Progenitor cell of endocrine pancreas (in vitro differentiated cells): ENCODE measurements at places on chromosomes 16 and 17. TPM values are rescaled to one million over a fixed set of nuclear protein-coding genes. Genes with fewer than 3 reads are reported as not detected.

Gene RNF227
- total RNA-seq: 1.8 and 2.3 TPM in 2 replicates

Gene TEDC2
- total RNA-seq: 27.4 and 32.2 TPM in 2 replicates

Gene RCVRN
- total RNA-seq: not detected in 2 replicates

Gene KCNJ2
- 2.6 and 3.1 TPM in 2 replicates for total RNA-seq

Gene TBC1D3G
- not detected in 2 replicates for total RNA-seq

- DNase-seq: no peak
Measured at GRCh38 chr17:71975331-71975801, 145.5 kb upstream of the SOX9 start.

DNA sequence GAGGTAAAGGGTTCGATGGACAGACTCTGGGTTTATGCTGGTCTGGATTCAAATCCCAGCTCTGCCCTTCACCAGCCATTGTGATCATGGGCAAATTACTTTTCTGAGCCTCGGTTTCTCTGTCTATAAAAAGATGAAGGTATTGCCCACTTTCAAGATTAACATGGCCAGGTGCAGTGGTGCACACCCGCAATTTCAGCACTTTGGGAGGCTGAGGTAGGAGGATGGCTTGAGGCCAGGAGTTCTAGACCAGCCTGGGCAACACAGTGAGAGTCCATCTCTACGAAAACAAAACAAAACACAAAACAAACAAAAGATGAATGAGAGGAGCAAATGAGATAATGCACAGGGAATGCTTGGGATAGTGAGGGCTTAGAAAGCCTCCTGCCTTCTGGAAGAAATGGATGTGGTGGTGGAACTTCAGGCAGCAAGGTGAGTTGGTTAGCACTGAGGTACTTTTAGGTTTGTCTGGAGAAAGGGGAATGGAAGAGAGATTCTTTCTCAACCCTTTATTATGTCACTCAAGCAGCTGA lies 8.5 kb downstream of the ADGRG3 start:
- DNase-seq: no peak

- DNase-seq: no peak
Measured at GRCh38 chr17:67474081-67474661, 97.1 kb downstream of the PITPNC1 start.

GRCh38 chr17:8997994-8998628 lies 23.2 kb upstream of the NTN1 start:
- peak; percentile 47 for DNase-seq

- no peak for DNase-seq
Measured at GRCh38 chr17:40283662-40284061, 4.0 kb upstream of the CDC6 start.

DNA sequence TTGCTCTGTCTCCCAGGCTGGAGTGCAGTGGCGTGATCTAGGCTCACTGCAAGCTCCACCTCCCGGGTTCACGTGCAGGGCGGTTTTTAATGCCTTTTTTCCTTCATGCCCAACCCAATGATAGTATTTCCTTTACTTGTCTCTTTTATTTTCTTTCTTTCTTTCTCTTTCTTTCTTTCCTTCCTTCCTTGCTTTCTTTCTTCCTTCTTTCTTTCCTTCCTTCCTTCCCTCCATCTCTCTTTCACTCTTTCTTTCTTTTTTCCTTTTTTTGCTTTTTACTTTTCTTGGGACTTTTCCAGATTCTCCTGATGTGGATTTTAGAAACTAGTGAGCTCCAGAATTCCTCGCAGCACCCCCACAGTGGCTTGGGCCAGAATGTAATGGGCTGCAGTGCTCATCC lies 3.1 kb downstream of the MYH3 start:
- no peak for DNase-seq

GRCh38 chr17:39929646-39930407 lies 2.3 kb downstream of the LRRC3C start:
- no peak for DNase-seq

GRCh38 chr16:17252064-17252463 lies 218.7 kb downstream of the XYLT1 start:
- DNase-seq: no peak

DNA sequence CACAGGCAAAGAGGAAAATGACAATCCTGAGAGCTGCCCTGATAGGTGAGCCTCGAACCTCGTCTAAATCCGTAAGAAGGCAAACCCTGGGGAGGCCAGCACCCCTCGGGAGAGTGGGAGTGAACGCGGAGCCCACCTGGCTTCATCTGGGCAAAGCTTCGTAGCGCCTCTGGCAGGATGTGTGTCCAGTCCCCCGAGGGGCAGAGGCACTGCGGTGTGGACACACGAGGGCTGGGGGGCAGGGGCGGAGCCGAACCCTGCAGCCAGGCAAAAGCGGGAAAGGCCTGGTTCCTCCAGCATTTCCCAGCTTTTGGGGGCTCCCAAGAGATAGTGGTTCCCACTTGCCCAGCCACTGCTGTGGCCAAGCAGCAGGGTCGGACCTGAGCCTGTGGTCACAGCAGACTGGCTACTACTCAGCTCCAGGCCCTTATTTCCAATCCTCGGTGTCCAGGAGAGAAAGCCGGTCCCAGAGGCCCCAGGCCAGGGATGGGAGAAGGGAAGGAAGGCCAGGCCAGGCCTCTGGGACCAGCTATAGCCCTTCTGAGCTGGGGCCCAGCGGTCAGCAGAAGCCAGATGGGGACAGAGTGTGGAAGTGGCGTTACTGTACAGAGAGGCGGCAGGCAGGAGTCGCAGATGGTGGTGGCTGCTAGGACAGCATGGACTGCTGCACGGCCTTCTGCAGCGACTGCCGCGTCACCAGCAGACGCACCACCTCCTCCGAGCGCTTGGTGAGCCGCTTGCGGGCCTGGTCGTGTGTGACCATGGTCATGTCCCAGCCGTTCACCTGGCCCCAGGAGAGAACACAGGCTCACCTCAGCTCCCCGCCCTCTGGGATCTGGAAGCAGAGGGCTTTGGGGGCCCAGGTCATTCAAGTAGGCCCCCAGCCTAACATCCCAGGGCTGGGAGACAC lies 5.0 kb downstream of the TAX1BP3 start:
- no peak for DNase-seq

- DNase-seq: no peak
Measured at GRCh38 chr17:16975744-16976625, 4.1 kb upstream of the TNFRSF13B start.

DNA sequence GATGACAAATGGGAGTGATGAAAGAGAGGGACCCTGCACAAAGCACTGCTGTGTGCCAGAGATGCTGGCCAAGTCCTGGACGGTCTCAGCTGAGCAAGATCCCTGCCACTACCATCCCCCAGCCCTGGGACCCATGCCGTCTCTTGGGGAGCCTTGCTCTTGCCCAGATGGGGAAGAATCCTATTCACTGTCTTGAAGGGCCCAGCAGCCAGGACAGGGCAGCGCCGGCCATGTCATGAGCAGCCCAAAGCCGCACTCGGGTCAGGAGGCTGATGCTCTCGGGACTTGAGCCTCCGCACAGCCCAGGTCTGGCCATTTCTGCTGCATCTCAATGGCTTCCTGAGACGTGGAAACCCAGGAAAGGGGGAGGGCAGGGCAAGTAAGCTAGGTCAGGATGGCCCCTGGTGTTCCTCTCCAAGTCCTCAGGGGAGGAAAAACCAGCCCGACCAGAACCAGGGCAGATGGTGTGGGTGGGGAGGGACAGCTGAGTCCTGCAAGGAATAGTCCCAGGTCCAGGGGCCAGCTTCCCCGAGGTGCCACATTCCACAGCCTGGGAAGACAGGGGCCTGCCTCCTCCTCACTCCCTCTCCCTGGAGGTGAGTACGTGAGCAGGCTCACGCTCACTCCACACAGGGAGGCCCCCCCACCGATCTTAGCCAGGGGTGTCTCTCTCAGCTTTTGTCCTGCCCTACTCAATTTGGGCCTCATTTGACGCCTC lies 7.8 kb upstream of the KRT19 start:
- no peak for DNase-seq

DNA sequence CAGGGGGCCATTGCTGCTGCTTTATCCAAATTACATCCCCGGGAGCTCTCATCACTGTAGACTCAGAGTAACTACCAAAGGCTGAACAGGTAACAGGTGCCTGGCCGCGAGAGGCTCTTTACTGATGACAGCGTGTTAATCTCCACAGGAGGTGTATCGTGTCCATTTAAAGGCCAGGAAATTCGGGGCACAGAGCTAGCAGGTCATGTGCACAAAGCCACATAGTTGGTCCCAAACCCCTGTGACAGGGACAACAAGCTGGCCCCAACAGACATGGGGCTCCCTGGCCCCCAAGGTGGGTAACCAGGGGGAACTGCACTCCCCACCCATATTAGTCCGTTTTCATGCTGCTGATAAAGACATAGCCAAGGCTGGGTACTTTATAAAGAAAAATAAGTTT lies 55.3 kb upstream of the RBFOX3 start:
- DNase-seq: no peak

- no peak for DNase-seq
Measured at GRCh38 chr17:77600346-77600745, 358.2 kb upstream of the TNRC6C start.

DNA sequence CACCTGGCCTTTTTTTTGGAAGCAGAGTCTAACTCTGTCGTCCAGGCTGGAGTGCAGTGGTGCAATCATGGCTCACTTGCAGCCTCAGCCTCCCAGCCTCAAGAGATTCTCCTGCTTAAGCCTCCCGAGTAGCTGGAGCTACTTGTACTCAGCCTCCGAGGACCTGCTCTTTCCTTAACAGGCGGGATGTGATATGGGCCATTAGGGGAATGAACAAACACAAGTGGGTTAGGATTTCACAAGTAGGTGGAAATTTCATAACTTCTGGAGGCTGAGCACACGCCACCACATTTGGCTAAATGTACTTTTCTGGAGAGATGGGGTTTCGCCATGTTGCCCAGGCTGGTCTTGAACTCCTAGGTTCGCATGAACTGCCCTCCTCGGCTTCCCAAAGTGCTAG lies 4.1 kb downstream of the PAM16 start:
- no peak for DNase-seq

DNA sequence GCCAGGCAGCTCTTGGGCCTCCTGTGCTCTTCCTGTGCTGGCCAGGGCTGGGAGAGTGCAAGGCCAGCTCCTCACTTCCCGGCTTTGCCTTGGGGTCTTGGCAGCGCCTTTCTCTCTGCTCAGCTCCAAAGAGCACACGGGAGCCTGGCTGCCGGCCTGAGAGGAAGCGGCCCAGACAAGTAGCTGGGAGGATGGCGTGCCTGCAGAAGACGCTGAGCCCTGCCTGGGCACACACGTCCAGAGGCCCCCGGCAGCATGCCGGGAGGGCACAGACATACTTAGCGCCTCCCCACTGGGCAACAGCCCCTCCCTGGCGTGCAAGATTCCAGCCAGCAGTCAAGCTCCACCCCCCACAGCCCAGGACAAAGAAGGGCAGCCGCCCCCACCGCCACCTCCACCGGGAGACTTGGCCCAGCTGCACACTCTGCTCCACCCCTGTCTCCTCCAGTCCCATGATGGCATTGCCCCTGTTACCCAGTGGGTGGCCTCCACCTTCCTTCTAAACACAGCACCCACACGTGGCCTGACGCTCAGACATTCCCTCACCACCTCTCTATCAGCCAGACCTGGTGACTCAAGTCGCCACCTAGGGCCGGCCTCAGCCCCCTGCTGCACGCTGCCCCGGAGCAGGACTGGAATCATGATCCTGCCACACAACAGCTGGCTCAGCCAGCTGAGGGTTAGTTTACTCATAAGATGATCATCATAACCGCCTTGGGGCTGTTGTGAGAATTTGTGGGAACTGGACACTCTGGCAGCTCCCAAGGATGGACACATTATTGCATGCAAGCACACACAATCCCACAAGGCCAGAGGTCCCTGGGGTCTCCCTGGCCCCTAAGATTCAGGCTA lies 12.4 kb downstream of the SGCA start:
- DNase-seq: peak; percentile 42

DNA sequence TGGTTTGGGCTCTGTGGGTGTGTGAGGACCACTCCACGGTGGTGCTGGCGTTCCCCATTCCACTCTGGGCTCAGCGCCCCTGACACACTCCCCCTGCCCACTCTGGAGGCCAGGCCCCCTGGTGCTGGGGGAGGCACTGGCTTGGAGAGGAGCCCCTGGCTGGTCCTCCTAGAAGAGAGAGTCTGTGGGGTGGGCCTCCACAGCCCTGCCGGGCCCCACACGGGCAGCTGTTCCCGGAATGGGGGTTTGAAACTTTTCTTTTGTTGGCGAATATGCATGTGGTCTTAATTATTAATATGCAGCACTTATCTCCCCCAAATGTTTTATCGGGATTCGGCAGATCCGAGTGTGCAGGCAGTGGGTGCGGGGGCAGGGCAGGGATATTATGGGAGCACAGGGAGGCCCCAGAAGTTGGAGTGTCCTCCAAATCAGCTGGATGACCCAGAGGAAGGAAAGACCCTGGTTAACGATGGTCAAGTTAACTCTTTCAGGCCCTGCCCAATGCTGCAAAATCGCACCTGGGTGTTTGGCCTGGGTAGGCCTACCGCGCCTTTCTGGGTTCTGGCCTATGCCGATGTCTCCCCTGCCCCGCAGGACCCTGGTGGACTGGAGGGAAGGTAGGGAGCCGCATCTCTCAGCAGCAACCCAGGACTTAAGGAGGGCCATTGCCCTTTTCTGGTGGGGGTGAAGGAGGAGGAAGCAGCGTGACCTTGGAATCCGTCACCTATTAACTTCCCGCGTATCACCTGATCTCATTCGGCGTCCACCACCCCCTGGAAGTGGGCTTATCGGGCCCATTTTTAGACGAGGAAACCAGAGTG lies 36.0 kb downstream of the TMEM235 start:
- no peak for DNase-seq

- no peak for DNase-seq
Measured at GRCh38 chr16:2480948-2481347, 6.0 kb downstream of the TBC1D24 start.

- no peak for DNase-seq
Measured at GRCh38 chr16:49489686-49490320, 116.2 kb downstream of the C16orf78 start.

DNA sequence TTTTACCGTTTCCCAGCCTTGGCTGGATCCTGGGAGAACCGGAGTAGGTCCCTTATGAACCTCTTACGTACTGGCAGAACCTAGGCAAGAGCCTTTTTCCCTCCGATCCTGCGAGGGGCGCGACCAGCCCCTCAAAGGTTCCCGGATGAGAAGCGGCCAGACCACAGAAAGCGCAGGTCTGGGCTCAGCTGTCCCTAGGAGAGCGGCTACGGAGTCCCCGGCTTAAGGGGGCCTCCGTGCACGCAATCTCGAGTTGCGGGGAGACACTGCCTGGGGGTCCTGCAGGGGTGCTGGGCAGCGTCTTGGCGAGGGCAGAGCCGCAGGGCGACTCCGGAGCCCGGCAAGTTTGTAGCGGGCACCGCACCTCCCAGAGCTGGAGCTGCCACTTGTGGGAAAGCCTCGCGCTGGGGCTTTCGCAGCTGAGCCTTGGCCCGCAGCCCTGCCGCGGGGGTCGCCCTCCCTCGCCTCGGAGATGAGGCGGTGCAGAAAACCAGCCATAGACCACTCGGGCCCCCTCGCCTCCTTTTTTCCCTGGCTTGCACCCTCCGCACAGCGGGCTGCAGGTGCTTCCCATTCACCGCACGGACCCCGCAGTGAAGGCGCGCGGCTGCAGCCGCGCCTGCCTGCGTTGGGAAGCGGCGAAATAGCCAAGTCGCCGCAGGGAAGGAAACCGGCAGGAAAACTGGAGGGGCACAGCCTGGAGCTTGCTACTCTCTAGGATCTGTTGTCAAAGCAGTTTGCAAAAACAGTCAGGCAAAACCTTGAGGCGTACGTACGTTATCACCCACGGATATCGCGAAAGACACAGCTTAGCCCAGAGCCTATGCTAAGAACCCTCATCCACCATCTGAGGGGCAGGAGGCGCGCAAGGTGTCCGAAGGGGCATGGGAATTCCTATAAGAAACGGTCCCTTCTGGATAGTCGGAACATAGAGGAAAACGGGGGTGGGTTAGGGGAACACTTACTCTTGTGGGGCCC lies 834 bp downstream of the CDH8 start:
- peak; percentile 18 for DNase-seq

GRCh38 chr16:51697454-51697853 lies 546.4 kb upstream of the SALL1 start:
- DNase-seq: no peak
